ENCODE measurements at places on chromosomes 16 and 17.
A peak's percentile ranks its signal among the peaks of the same experiment; 100 is the strongest.

DNA sequence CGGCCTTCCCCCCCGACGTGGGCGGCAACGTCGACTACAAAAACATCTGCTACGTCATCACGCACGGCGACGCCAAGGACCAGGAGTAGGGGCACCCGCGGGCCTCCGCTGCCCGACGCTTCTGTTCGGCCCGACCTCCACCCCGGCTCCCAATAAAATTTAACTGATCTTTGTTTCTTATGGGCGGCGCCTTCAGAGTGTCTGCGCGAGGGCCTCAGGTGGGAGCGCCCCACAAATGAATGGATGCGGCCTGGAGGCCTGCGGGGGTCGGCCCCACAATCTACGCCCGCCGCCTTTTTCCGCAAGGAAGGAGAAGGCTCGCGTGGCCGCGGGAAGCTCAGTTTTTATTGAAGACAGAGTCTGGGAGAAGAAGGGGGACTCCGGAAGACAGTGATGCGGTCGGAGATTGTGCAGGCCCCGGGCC, 3.2 kb downstream of the MYL11 start:
- peak; percentile 90 for DNase-seq

DNA sequence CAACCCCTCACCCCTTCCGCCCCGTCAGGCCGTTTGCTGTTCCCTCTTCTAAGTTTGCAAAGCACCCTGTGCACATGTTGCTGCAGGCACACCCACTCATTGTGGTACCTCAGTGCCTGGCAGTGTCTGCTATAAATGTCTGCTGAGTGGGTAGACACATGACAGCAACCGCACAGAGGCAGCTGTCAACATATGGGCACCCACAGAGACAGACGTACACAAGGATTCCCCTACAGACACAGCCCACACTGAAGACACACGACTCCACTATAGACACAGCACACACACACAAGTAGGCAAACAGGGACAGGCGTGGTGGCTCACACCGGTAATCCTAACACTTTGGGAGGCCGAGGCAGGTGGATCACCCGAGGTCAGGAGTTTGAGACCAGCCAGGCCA, 17.8 kb upstream of the CRK start:
- DNase-seq = peak; percentile 44

- no peak for DNase-seq
These were observed 28.0 kb upstream of the DDX52 start for GRCh38 chr17:37671028-37671823.

DNA sequence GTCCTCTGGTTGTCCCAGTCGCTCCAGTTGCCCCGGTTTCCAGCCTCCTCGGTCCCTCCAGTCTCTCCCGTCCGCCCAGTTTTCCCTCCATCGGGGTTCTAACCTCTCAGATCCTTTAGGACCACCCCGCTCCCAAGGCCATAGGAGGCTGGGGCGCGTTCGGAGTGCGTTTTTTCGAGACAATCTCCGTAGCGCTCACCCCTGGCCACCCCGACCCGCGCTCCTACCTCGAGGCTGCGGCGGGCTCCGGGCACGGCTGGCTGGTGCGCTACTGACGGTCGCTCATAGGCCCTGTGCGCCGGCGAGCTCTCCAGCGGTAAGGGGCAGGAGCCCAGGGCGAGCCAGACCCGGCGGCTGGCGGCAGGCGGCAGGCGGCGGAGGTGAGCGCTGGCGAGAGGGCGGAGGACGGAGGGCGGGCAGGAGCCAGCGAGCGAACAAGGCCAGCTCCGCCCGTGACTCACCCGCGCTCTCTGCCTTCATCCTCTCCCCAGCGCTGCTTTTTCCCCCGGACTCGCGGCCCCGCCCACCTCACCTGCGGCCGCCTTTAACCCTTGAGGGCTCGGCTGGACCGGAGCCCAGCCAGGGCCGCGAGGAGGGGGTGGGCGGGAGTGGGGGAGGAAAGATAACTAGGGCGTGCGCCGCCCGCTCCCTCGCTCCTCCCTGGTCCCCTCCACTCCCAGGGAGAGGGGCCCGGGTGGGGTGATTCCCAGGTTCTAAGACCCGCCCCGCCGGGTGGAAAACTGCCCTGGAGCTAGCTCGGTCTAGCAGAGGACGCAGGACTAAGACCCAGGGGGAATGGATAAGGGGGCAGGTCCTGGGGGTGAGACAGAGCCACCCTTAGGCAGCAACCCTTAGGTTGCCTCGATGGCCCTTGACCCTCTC, at the start of gene SP6:
Gene SP6 (minus strand): TSS at position 472 of the 882 bp plus-strand sequence. CDS start 2,734 bp downstream, outside the sequence.
- DNase-seq = peak; percentile 49

DNA sequence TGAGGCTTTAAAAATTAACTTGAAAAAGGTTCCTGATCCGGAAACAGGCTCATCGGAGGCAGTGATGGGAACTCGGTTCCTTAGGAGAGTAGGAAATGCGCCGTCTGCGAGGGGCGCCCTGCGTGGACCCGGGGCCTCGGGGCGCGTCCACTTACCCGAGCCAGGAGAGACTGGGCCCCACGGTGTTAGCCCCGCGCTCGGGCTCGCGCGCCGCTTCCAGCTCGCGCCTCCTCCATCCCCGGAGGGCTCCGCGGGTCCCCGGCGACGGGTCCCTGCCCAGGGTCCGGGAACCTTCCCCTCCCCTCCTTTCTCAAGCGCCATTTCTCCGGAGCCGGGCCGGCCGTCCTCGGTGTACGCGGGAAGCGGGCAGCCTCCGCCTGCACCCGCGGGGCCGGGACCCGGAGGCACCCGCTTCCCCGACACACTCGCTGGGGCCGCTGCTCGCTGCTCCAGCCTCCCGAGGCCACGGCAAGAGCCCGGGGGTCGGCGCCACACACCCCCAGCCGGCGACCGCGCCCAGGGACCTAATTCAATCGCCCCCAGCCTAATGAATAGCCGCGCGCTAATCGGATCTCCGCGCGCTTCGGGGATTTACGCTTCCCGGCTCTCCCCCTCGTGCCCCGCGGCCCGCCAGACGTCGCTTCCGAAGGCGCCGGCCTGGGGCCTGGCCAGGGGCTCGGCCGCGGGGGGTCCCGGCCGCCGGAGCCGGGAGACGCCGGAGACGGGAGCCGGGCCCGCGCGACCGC, 2.2 kb upstream of the BAHCC1 start:
- no peak for DNase-seq

- DNase-seq = no peak
These were observed 3.3 kb downstream of the CLDN7 start for GRCh38 chr17:7258731-7259554.

GRCh38 chr17:19313066-19313745, 49.3 kb downstream of the B9D1 start:
- no peak for DNase-seq

GRCh38 chr17:3539881-3540540, 17.6 kb downstream of the TRPV3 start:
- no peak for DNase-seq

GRCh38 chr17:49406421-49407061, 8.1 kb downstream of the PHB1 start:
- DNase-seq = peak; percentile 2

GRCh38 chr16:86229866-86230656, 280.3 kb upstream of the FOXF1 start:
- no peak for DNase-seq
